ENCODE measurements at places on chromosomes 6 and 20.
A peak's percentile ranks its signal among the peaks of the same experiment; 100 is the strongest.

GRCh38 chr6:66662196-66662595, 955.2 kb upstream of the EYS start:
- peak; percentile 78 for DNase-seq

DNA sequence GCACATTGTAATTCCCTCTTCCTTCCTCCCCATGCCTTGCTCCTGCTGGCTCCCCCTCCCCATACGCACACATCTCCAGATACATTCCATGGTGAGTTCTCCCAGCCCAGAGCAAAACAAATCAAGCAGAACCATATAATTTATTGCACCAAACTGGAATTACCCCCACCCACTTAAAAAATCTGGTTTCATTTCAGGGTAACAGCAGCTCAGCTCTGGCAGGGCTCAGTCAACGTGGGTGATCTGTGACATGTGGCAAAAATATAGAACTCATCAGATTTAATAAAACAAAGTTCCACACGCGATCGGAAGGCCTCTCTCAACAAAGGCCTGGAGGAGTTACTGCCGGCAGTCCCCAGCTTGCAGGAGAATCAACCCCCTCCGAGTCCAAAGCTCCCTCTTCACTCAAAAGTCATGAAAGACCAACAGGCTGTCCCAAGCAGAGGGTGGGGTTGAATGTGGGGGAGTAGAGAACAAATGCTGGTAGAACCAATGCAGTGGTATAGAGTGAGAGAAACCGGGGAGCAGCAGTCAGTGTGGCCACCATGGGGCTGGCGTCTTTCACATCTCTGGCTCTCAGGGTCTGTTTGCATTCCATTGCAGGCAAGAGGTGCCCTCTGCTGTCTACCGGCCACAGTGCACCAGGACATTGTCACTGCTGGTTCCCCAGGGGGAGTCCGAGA, 323.3 kb upstream of the NT5E start:
- DNase-seq = peak; percentile 73

- peak; percentile 79 for DNase-seq
Observed at GRCh38 chr20:34522969-34523871, 7.0 kb downstream of the DYNLRB1 start.

GRCh38 chr6:75906871-75907270, 157.8 kb downstream of the MYO6 start:
- DNase-seq = no peak

GRCh38 chr6:157779705-157780604, 43.1 kb upstream of the SNX9 start:
- no peak for DNase-seq

- peak; percentile 82 for DNase-seq
Observed at GRCh38 chr6:137237413-137238170, 18.4 kb upstream of the IFNGR1 start.

GRCh38 chr6:28291573-28291972, 10.2 kb downstream of the PGBD1 start:
- DNase-seq = no peak

- no peak for DNase-seq
Observed at GRCh38 chr6:169556758-169557548, 144.9 kb downstream of the WDR27 start.

- DNase-seq = no peak
Observed at GRCh38 chr6:117513778-117514365, 31.4 kb downstream of the DCBLD1 start.

DNA sequence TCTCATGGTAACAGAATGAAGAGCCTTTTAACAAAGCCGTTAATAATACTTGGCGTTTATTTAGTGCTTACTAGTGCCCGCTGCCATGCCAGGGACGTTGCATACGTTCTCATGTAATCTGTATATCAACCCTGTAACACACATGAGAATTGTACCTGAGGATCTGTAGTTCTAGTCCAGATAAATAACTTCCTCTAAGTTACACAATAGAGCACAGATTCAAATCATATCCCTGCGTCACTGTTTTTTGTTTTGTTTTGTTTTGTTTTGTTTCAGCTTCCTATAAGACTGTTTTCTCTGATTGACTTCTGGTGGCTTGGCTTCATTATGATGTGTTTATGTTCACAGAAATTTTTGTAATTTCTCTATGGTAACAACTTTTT, 553 bp downstream of the ZSCAN16 start:
- no peak for DNase-seq

DNA sequence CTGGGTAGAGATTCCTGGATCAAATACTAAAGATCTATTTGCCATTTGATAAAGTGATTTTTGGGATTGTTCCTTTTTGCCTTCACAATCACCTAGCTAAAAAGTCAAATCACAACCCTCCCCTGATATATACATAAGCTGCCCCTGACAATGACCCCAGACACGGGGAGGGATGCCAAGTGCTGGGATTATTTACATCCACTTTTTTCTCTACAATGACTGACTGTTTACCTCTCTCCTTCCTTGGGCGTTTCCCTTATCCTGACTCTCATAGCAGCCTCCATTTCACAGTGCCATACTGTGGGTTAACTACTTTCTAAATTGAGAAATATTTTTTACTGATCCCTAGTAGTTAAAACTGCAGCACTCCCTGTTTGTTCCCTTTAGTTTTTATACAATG, 150.8 kb upstream of the TMEM170B start:
- DNase-seq = no peak

- peak; percentile 92 for DNase-seq
Observed at GRCh38 chr20:17542993-17543412, 11.8 kb upstream of the BFSP1 start.

DNA sequence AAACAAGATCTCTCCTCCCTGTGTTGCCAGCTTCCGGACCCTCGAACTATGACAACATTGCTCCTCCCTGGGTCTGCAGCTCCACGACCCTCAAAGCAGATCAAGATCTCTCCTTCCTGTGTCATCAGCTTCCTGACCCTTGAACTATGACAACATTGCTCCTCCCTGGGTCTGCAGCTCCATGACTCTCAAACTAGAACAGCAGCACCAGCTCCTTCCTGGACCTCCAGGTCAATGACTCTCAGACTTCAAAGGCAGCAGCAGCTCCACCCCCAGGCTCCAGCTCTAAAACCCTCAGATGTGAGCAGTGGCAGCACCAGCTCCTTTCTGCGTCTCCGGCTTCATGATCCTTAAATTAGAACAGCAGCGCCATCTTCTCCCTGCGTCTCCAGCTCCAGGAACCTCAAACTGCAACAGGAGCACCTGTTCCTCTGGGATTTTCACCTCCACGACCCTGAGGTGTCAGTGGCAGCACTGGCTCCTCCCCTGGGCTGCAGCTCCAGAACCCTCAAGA, 341.0 kb upstream of the SULF2 start:
- no peak for DNase-seq

DNA sequence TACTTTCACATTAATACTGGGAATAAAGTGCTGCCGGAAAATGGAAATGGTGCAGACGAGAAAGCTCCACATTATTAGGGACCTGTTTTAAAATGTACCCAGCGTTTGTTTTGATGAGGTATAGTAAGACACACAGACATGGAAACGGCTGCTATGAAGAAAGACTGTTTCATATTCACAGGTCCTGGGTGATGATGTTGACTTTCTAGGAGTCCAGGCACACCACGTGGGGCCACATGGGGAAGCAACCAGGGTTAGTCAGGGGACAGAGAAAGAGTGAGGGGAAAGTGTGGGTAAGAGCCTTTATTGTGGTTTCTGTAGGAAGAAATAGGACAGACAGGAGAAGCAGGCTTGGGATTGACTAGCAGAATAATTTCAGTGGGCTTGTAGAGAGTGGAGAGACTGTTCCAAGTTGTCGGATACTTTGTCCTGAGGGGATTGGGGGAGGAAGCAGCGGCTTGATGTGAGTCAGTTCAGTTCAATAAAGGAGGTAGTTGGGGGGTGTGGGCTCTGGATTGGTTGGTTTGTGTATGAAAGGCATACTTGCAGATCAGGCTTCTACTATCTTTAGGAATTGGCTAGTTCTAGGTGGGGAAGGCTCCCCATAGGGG, 112.0 kb upstream of the MCHR2 start:
- DNase-seq = no peak

- DNase-seq = no peak
Observed at GRCh38 chr6:111609028-111609820, 3.5 kb upstream of the TRAF3IP2 start.

- DNase-seq = peak; percentile 42
Observed at GRCh38 chr6:22036275-22036674, 260.6 kb downstream of the PRL start.

GRCh38 chr6:35178932-35179832, 34.6 kb upstream of the SCUBE3 start:
- no peak for DNase-seq

DNA sequence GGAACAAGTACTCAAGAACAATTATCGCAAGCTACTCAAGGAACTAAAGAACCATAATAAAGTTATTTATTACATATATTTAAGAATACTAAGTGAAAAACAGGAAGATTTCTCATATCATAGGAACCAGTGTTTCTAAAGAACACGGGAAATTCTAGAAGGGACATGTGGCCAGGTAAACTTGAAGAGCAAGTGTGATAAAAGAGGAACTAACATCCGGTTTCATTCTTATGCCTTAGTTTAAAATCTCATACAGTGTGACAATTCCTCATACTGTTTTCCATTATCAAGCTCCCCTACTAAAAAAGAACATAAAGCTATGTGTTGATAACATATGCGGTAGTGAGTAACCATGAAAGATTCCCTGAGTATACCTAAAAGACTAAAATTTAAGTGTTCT, 163.5 kb upstream of the SHLD1 start:
- no peak for DNase-seq

GRCh38 chr6:31402324-31403282, 792 bp upstream of the MICA start:
- DNase-seq = peak; percentile 35

DNA sequence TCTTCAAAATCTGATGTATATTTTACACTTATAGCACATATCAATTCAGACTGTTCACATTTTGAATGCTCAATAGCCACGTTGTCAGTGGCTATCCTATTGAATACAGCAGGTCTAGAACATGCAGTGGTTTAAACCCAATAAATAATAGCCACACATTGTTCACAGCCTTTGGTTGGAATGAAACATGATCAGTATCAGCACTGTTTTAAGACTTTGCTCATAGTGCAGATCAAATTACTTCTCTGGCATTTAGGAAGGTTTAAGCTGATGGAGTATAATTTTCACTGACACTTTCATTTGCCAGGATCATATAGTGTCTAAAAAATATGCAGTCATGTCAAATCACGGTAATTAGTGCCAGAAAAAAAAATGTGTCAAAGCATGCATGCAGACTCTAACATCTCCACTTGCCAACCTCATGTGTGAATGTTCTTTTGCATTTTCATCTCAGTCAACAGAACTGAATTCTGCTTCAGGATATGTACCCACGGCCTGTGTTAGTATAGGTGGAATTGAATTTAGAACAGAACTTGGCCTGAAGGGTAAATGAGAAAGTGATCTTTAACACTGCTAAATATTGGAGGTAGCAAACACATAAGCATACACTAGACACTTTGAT, 184.1 kb downstream of the SLC24A3 start:
- peak; percentile 30 for DNase-seq

Measured in choroid plexus epithelial cell (primary cell).